CD4-positive, alpha-beta T cell treated with Interleukin-21 for 1 hour (primary cell): ENCODE measurements at places on chromosomes 5 and 9.
A peak's percentile ranks its signal among the peaks of the same experiment; 100 is the strongest.

DNA sequence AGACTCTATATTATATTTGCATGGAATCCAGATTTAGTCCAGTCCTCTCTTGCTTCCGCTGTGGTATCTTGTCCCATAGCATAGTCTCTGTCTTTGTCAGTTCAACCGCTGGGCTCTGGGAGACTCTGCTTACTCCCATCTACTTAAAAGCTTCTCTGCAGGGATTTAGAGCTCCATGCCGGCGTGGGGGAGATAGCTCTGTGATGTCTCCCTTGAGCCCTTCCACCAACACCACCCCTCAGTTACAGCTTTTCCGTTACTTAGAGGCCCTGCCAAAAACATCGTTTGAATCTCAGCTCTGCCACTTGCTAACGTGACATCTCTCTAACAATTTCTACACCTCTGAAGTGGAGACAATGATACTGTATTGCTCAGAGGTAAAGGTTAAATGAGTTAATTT, 306.1 kb upstream of the ZNF608 start:
- no peak for DNase-seq

DNA sequence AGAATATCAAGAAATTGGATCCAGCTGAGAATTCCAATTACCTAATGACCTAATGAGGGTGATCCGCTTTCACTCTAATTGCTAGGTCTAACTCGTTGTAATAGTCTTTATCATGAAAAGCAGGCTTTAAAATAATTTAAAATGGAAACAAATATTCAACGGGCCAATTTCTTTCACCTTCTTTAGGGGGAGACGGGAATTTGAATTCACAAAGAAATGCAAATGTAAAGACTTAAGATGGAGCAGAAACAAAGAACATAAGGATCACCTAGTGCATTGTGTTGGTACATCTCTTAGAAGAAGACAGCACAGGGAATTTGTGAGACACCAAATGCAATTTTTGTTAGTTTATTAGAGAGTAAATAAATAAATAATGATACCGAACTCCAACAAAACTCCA, 1.5 kb upstream of the KCNN2 start:
- DNase-seq = no peak

- DNase-seq = no peak
These were observed 64.9 kb upstream of the ECM2 start for GRCh38 chr9:92600462-92601261.

GRCh38 chr5:78763659-78764189, 115.2 kb upstream of the LHFPL2 start:
- no peak for DNase-seq

DNA sequence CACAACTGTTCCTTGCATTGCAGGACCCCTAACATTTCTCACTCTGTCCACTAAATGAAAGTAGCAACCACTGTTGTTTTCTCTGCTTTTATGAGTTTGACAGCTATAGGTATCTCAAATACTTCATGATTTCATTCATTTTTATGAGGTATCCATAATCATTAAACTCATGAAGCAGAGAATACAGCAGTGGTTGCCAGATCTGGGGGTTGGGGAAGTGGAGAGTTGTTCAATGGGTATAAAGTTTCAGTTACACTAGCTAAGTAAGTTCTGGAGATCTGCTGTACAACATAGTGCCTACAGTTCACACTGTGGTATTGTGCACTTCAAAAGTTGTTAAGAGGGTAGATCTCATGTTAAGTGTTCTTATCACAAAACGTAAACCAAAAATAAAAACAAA, 23.4 kb upstream of the CAMK4 start:
- no peak for DNase-seq

GRCh38 chr9:105158898-105159297, 85.6 kb upstream of the SLC44A1 start:
- no peak for DNase-seq

GRCh38 chr5:179606071-179606909, 17.2 kb downstream of the HNRNPH1 start:
- DNase-seq = no peak

- DNase-seq = peak; percentile 8
These were observed 1.2 kb downstream of the AP3S1 start for GRCh38 chr5:115842952-115843351.

DNA sequence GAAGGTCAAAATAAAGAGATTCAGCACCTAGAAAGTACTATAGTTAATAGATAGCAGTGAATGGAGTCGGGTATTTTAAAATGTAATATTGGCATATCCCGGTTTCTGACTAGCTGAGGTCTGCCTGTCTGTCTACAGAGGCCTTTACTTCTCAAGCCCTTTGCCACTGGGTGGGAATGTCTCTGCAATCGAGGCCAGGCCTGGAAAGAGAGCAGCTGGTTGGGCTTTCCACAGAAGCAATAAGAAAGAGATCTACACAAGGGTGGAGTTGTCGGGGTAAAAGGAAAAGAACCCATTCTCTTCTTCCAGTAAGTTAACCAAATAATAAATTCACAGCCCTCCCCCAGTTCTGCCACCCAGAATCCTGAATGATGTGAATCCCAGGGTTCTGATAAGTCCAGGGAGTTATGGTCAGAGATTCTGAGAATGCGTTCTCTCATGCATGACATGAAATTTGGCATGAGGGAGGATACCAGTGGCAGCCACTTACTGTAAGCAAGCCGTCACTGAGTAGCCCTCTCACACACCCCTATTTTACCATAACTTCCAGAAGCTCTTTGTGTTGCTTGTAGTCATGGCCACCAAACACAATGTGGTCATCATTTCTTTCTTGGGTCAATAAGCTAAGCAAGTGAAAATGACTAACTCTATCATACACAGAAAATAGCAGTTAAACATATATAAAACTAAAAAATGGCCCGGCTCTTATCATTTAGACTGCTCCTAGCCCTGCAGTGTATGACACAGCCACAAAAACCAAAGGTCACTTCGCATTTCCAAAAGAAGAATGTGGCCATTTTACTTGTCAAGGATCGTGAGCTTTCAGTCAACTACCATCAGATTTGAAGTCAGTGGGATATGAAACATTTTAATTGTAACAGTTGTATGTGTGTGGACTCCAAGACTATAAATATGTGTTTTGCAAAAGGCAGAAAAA, 185.0 kb downstream of the GLIS3 start:
- no peak for DNase-seq

- DNase-seq = no peak
These were observed 255.9 kb downstream of the PSAT1 start for GRCh38 chr9:78552802-78553201.

- no peak for DNase-seq
These were observed 61.4 kb downstream of the CERT1 start for GRCh38 chr5:75450069-75450468.

DNA sequence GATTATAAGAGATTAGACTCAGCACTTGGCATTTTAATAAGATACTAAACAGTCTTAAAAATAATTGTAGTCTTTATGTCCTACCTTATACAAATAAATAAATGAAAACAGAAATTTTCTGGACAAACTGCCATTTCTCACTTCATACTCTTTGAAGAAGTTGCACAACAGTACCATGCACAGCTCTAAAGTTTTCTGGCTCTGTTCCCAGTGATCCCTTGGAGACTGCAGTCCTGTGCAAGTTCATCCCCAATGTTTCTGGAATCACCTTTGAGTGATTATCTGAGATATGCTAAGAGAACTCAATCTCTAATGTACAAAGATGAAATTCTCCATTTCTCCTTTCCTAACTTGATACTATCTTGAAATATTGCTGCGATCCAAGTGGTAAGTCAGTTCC, 330.4 kb upstream of the EDIL3 start:
- no peak for DNase-seq

DNA sequence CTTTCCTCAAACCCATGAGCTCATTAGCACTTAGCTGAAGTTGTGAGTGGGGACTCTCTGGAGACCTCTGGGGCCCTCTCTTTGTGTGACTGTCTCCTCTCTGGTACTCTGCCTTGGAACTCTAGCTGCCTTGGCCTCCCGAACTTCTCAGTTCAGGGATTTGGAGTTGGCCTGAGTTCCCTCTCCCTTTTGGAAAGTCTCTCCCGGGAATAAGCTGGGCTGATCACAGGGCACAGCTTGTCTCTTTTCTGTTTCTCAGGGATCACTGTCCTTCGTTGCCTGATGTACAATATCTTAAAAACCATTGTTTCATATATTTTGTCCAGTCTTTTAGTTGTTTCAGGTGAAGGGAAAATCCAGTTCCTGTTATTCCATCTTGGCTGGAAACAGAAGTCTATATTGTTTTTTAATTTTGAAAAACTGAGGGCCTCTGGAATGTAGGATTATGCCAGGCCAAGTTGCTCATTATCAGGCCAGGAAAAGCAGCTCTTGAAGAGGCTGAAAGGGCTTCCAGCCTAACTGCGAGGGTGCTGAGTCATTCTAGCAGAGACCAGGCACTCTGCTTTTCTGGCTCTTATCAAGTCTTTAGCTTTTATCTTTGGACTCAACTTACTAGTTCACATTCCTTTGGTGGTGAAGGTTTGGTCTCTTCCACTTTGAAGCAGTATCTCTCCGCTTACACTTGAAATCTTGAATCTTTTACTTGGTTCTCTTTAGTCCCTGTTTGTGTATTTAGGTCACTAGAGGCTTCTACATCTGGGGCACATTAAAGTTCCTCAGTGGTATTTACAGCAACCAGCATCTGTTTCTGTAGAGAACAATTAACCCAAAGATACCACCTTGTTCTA, 8.4 kb upstream of the RGS3 start:
- no peak for DNase-seq

GRCh38 chr5:149935431-149935901, 9.1 kb downstream of the PDE6A start:
- DNase-seq = no peak

DNA sequence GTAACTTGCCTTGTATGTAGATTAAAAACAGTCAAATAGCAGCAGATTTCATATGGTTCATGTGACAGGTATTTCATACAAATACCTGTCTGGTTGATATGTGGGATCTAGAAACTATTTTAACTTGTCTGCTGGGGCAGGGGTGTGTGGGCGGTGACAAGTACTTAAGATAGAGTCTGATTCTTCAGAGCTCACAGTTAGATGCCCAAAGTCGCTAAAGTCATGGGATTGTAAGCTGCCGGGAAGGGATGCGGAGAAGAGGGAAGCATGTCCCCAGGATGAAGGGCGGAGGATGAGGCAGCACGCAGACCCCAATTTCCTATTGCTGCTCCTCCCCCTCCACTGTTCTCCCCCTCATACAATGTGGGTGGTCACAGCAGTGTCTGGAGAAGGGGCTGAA, 13.3 kb downstream of the ANXA6 start:
- no peak for DNase-seq

DNA sequence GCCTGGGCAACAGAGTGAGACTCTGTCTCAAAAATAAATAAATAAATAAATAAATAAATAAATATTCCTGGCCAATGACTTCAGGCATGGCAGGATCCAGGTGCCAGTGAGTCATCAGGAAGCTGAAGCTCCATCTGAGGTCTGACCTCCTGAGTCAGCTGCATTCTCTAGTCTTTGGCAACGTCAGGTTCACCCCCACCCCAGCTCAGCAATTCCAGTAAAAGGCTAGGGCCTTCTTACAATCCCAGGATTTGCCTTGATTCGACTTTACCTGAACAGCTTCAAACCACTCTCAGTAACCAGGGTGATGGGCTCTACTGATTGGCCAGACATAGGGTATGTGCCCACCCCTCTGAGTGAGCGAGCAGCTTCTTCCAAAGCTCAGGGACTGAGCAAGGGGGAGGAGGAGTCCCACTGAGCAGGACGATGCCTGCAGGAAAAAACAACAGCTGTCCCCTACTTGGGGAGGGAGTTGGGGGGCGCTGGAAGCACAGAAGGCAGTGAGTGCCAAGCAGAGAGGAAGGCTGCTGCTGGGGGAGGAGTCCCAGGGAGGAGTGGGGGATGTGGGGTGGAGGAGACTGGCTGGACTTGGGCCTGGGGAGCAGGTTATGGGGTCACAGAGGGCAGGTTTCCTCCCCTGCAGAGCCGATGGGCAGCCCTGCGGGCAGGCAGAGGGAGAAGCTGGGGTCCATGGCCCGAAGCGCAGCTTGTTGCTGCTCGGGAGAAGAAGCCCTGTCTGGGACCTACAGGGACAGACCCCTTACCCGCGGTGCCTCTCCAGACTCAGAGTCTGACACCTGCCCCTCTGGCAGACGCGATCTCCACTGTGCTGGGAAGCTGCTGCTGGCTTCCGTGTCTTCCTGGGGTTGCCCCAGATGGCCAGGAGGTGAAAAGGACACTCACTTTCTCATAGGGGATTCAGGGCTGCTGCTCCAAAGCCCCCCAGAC, 25.9 kb upstream of the UNC5A start:
- no peak for DNase-seq

DNA sequence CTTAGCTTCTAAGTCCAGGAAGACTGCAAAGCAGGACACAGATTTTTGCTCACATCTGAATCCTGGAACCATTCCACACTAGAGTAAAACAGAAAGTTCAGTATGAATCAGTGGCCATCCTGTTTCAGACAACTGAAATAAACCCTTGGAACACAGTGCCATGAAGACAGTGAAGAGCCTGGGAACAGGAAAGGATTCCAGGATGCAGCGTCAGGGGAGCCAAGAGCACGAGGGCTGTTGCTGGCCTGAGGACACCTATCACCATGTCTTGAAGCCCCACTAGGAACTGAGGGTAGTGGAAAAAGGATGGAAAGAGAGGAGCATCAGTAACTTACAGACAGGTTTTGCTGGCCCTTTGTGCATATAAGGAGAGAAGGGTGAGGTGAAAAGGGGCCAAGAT, 115.3 kb upstream of the FSTL4 start:
- DNase-seq = no peak

GRCh38 chr5:117888688-117889087, 1099.7 kb downstream of the DTWD2 start:
- DNase-seq = no peak

GRCh38 chr9:136983656-136984314, 992 bp downstream of the LCNL1 start:
- no peak for DNase-seq

- DNase-seq = no peak
These were observed 61.0 kb upstream of the TARS1 start for GRCh38 chr5:33379757-33380156.

- DNase-seq = no peak
These were observed 2.8 kb downstream of the GRHPR start for GRCh38 chr9:37425298-37425752.

- DNase-seq = no peak
These were observed 22.3 kb downstream of the NCS1 start for GRCh38 chr9:130194378-130194932.

GRCh38 chr5:154163327-154164248, 26.9 kb upstream of the GALNT10 start:
- no peak for DNase-seq

DNA sequence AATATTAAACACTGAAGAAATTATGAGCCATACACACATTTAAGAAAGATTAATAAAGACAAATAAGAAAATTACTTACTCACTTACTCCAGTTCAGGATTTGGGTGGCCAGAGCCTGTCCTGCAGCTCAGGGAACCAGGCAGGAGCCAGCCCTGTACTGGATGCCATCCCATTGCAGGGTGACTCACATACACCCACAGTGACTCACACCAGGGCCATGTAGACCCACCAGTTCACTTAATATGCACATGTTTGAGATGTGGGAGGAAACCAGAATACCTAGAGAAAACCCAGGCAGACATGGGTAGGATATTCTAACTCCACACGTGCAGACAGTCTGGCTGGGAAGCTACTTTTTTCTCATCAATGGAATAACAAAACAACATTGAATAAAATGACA, 49.6 kb upstream of the ADRB2 start:
- DNase-seq = no peak
